ENCODE measurements at places on chromosomes 16 and 17. TPM values are rescaled to one million over a fixed set of nuclear protein-coding genes. Genes with fewer than 3 reads are reported as not detected.
A peak's percentile ranks its signal among the peaks of the same experiment; 100 is the strongest.

DNA sequence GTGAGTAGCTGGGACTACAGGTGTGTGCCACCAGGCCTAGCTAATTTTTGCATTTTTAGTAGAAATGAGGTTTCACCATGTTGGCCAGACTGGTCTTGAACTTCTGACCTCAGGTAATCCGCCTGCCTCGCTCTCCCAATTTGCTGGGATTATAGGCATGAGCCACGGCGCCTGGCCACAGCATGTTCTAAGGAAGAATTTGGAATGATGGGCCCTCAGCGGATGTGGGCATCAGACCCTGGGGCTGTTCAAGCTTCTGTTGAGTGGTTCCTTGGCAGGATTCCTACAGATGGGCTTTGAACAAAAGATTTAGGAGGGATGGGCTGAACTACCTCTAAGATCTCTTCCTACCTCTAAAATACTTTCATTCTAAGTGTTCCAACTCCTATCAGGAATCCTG, 4.1 kb downstream of the PRPSAP2 start:
- no peak for DNase-seq

DNA sequence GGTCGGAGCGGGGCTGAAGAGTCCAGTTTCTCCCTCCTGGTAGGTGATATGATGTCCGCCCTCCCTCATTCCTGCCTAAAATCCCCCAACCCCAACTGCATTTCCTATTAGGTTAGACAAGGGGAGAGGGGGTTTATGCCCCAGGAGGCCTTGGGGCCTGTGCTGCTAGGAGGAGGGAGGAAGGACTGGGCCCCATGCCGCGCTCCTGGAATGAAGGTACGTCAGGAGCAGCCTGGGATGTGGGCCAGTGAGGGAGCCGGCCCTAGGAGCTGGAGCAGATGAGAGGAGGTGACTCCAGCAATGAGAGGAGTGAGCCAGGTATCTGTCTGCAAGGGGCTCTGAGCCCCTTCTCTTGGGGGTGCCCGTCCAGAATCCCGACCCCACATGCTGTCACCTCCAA, 46.9 kb upstream of the CDC42EP4 start:
- no peak for DNase-seq

DNA sequence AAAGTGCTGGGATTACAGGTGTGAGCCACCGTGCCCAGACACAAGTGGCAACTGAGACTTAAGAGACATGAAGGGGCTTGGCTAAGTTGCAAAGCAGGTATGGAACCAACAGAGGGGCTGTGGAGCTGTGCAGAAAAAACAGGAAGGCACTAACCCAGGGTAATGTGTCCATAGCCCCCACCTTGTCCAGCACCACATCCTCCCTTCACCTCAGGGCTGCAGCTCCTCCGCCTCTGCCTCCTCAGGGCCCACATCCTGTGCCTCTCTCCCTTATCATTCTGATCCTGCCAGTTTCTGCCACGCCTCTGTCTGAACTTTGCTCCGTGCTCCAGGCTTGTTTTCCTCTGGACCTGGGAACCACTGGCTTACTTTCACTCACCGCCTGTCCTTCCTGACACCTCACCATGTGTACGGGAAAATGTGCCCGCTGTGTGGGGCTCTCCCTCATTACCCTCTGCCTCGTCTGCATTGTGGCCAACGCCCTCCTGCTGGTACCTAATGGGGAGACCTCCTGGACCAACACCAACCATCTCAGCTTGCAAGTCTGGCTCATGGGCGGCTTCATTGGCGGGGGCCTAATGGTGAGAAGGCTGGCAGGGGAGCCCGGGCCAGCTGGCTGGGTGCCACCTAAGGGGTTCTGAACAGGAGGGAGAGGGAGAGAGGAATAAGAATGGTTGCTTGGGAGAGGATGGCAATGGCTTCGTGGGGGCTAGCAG, at the start of gene TM4SF5:
Gene TM4SF5 (plus strand): TSS at position 368 of the 716 bp plus-strand sequence. CDS start 37 bp downstream, at position 405.
- DNase-seq, result no peak

- no peak for DNase-seq
Measured at GRCh38 chr17:16512011-16512410, 20.0 kb upstream of the LRRC75A start.

DNA sequence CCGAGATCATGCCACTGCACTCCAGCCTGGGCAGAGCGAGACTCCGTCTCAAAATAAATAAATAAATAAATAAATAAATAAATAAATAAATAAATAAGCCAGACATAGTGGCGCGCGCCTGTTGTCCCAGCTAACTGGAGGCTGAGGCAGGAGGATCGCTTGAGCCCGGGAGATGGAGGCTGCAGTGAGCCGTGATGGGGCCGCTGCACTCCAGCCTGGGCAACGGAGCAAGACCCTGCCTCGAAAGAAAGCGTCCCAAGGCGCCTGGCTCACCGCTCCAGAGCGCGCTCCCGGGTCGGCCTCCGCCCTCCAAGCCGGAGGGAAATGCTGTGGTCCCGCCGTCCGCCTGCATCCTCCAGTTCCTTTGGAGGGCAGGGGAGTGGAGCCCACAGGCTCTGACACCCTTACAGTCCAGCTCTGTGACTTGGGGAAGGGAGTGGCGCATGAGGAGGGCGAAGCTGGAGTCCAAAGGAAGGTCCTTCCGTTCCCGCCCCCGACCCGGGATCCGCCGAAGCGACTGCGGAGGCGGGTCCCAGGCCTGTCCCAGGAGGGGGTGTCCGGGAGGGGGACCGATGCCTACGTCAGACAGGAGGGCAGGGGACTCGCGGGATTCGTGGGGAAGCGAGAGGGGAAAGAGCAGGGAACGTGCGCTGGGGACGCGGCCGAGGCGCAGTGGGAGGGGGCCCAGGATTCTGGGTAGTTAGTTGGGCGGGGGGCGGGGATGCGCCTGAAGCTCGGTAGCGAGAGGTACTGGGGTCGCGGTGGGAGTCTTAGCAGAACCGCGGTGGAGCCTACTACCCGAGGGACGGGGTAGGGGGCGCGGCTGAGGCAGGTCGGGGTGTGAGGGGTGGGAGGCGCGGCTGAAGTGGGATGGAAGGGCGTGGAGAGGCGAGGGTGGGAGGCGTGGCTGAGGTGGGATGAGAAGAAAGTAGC, 8.4 kb upstream of the TRPV2 start:
- no peak for DNase-seq

GRCh38 chr16:48450367-48450766, 65.2 kb upstream of the SIAH1 start:
- no peak for DNase-seq

DNA sequence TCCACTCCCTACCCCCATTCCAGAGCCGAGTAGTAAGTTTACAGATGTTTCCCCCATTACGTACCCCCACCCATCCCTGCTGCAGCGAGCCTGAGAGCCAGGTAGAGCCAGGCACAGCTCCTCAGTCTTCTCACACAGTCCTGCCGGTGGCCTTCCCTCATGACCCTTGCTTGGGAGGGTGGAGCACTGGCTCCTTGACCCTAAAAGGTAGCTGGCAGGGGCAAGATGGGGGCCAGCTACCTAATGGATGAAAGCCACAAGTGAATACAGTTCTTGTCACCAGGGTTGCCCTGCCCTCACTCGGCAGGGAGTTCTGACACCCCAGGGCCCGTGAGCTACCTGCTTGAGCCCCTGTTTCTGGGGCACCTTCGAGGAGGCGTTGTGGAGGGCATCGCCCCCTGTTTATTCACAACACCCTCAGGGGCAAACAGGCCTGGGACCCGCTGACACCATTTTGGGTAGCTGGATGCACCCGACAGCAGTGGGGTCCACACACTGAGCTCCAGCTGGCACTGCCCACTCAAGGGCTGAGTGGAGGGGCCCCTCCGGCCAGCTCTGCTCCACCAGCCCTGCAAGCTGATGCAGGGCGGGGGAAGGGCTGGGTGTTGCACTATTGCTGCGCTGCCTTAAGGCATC, 22.2 kb downstream of the ADAM11 start:
- DNase-seq, result no peak

DNA sequence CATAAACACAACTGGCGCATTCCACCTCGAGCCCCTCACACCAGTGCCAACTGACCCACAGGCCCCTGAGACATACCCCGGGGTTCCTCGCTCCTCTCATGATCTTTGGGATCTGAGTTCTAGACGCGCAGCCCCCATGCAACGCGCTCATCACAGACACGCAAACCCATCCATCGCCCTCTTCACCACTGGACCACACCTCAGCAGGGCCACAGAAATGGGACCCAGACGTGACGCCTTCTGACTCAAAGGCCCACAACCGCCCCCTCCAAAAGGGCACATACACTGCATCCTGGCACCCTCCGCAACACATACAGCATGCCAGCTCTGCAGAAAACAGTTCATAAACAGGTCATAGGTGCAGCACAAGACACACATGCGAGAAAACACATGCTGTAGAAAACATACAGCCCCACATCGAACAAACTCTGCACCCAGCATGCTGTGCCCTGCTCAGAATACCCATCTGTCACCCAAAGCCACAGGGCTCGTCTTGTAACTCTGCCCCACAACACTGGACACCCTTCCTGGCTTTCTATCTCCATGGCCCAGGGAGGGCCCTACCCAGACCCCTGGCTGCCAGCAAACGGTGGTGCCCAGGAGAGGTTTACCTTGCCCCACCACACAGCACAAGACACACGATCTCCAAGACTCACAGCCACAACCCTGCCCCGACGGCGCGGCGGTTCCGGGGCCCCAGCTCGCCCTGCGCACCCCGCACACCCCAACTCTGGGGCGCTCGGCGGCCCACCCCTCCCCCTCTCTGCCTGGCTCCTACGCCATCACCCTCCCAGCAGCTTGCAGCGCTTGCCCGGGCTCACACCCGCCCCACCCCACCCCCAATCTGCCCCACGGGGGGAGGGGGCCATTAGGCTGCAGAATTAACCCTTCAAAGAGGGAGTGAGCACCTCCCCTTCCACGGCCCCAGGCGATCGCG, 887 bp downstream of the ZBTB4 start:
- peak; percentile 86 for DNase-seq

The KRT17 gene
- total RNA-seq, result not detected

The TNK1 gene
- 9.9 TPM for total RNA-seq

The CCDC92B gene
- total RNA-seq, result 0.08 TPM

The FA2H gene
- not detected for total RNA-seq

All from CD8-positive, alpha-beta T cell (primary cell).